NCI-H2029 treated with DMSO at 0.1 percent for 48 hours (cell line): ENCODE measurements at places on chromosomes 16 and 17.
A peak's percentile ranks its signal among the peaks of the same experiment; 100 is the strongest.

DNA sequence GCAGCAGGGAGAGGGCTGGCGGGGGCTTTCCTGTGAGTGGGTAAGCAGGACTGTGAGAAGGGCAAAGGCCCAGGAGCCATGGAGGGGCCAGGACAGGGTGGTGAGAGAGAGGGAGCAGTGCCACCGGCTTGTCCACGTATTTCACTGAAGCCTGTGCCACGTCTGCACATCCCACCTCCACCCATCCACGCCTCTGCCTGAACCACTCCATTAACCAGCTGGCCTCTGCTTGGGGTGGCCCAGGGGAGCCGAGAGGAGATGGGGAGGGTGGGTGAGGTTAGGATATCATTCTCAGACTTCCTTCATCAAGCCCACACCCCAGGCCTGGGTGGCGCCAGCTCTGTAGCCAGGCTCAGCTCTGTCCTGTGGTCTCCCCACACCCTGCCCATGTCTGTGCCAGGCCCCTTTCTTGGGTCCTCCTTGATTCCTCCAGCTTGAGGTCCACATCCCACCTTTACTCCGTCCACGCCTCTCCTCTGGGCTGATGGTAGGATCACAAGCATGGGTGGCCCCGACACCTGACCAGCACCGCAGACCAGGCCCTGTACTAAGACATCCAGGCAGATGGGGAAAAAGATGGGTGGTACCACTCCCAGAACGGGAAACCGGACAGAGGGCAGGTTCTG lies 3.2 kb upstream of the FN3K start:
- DNase-seq, result no peak

DNA sequence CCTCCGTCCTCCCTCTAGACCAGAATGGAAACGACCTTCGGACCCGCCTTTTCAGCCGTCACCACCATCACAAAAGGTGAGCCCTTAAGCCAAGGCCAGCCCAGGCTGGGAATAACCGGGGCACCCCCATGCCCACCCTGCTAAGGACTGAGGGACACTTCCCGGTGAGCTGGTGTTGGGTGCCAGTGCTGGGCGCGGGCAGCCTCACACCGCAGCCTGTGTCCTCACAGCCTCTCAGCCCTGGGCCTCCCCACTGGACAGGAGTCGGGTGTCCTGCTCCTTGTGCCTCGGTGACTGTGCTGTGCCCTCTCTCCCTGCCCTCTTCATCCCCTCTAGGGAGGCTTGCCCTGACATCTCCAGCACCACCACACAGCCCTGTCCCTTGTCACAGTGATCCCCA lies 10.3 kb downstream of the TRAF7 start:
- no peak for DNase-seq

GRCh38 chr17:42893359-42893758 lies 7.2 kb upstream of the G6PC1 start:
- DNase-seq, result no peak

- no peak for DNase-seq
Observed at GRCh38 chr16:57859331-57859730, 57.0 kb upstream of the KIFC3 start.

DNA sequence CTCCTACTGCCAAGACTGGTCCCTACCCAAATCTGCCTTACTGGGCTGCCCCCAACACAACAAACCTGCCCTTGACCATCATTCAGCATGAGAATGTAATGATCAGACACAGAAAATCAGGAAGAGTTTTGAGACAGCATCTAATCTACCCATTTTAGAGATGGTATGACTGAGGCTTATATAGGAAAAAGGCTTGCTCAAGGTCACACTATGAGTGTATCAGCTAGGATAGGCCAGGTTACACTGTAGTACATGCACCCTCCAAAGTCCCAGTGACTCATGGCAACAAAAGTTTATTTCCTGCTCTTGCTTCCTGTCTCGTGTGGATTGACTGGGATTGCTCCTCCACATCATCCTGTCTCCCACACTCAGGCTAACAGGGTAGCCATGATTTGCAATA lies 27.9 kb downstream of the NLRC5 start:
- DNase-seq, result no peak

DNA sequence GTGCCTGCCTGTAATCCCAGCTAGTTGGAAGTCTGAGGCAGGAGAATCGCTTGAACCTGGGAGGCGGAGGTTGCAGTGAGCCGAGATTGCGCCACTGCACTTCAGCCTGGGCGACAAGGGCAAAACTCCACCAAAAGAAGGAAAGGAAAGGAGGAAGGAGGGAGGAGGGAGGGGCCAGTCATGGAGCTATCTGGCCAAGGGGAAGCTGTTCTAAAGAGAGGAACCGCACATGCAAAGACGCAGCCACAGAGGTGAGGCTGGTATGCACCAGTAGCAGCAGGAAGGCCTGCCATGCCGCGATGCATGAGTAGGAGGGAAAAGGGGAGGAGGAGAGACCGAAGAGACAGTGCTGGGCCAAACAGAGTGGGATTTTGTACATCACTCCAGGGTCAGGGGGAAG lies 35.9 kb downstream of the HSBP1 start:
- no peak for DNase-seq

DNA sequence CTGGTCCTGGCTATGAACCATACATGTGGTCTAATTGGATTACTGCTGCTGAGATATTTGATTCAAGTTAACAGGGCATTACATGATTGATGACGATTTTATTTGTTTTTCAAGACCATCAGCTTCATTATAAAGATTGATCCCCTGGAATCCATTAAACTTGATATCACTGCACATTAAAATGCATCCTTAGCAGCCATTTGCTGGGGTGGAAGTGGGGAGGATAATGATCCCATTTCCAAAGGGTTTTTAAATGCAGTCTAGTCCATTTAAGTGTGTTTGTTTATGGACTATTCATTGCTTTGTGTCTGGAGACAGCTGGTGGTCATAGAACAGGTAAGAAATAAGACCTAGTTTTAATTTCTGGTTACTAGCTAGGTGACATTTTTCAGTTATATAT lies 40.9 kb downstream of the ADAMTS18 start:
- no peak for DNase-seq

DNA sequence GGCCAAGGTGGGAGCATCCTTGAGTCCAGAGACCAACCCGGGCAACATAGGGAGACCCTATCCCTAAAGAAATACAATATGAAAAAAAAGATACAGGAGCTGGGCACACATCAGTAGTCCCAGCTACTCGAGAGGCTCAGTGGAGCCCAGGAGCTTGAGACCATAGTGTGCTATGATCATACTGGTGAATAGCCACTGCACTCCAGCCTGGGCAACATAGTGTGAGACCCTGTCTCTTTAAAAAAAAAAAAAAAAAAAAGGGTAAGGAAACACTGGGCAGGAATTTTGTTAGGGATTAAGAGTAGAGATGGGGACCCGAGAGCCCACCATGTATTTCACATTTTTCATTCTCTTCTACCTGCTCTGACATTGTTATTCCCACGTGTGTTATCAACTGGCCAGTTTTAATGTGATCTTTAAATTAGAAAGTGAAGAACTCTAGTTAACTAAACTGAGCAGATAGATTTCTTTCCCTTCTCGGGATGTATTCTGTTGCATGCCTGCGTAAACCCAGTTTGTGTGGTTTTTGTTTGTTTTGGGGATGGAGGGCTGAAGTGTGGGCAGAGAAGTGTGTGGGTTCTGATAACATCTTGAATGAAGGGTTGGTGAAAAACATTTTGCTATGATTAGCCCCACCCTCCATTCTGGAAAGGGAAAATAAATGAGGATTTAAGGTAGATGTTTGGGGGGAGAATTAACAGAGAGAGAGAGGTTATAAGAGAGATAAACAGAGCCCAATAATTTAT lies 17.2 kb upstream of the SNTB2 start:
- no peak for DNase-seq

DNA sequence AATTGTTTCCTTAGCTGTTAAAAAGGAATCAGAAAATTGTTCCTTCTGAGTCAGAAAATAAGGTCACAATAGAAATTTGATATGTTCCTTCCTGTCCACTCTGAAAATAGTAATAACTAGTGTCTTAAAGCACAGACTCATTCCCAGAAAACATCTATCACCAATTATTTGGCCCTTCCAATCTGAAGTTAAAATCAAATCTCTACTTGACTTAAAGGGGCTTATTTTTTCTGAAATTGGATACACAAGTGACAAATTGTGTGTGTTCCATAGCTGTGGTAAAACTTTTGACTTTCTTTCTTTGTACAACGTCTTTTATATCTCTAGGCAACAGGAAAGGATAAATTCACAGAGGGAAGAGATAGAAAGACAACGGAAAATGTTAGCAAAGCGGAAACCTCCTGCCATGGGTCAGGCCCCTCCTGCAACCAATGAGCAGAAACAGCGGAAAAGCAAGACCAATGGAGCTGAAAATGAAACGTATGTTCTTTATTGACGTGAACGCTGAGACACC lies 54.5 kb upstream of the MRC2 start:
- no peak for DNase-seq

- DNase-seq, result no peak
Observed at GRCh38 chr17:74211141-74211911, 2.0 kb upstream of the TTYH2 start.

- no peak for DNase-seq
Observed at GRCh38 chr16:86791287-86792035, 213.1 kb downstream of the FOXL1 start.

DNA sequence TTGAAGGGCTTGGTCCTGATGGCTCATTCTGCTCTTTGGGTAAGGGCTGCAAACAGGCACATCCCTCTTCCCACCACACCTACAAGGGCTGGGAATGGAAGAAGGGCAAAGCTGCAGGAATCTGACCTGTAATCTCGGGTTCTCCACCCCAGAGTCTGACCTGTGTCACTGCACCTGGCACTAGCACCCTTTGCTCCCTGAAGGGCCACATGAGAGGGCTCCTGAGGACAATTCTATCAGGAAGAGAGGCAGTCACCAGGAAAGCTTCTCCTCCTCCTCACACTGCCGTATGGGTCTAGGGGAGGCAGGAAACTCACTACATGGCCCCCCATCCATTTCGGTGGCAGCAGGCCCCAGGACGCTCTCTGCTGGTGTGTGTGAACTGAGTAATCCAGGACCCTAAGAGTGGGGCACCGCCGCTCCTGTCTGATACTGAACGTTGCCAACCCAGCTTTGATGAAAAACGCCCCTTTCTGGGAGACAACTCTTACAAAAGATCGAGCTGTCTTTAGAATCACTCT lies 26.4 kb downstream of the TTLL6 start:
- no peak for DNase-seq

- DNase-seq, result no peak
Observed at GRCh38 chr16:49615576-49615975, 240.3 kb downstream of the ZNF423 start.

- DNase-seq, result no peak
Observed at GRCh38 chr17:49001671-49002070, 4.5 kb downstream of the IGF2BP1 start.

DNA sequence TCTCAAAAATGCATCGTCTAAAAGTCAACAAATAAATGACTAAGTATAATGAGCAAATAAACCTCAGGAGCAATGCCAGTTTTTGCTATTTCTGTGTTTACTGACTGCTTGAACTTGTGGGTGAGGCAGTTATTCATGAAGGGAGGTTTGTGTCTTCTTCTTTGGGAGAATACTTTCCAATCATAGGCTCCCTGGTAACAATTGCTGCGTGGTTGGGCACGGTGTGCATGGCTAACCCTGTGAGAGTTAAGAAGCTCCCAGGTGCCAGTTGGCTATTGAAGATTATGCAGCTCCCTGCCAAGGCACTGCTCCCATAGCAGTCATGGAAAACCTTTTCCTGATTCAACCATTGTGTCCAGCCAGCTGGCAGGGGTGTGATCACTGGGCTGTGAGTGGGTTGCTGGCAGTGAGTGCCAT lies 775.9 kb upstream of the GOT2 start:
- no peak for DNase-seq

GRCh38 chr16:23185656-23186055 lies 3.1 kb downstream of the SCNN1G start:
- DNase-seq, result no peak

GRCh38 chr16:58018803-58019202 lies 6.8 kb upstream of the MMP15 start:
- no peak for DNase-seq

GRCh38 chr16:51815523-51815922 lies 664.5 kb upstream of the SALL1 start:
- DNase-seq, result no peak

- DNase-seq, result no peak
Observed at GRCh38 chr17:29115435-29115834, 64.8 kb downstream of the MYO18A start.

DNA sequence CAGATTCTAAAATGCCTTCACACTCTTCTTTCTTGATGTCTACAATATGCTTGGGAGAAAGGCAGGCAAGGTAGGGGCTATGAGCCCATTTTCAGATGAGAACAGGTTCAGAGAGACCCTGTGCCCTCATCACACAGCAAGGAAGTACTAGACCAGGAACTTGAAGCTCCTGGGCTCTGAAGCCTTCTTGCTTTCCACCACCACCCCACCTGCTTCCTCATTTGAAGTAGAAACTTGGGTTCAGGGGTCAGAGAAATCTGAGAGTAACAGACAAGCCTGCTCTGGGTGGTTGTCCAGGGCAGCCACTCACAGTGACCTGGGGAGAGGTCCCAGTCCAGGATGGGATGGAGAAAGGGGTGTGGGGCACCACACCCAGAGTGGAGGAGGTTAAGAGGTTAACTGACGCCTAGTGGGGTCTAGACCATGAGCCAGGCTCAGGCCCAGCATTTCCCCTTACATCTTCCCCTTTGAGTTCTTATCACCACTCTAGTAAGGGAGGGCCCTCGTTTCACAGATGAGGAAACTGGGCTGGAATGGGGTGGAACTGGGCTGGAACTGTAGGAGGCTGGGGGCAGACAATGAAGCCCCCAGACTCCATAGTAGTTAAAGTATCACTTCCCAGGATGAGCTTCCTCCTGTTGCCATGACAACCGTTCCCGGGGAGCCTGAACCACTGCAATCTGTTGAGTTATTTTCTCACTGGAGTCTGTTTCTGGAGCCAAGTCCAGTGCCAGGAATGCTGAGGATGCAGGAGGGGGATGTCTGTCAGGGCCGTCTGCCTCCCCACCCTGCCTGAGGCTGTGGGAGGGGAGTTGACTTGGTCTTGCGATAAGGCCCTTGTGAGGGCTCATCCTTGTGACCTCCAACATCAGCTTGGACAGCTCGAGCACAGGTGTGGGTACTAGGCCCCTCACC lies 16.2 kb upstream of the PHF12 start:
- DNase-seq, result no peak

GRCh38 chr16:4660454-4661007 lies 32.8 kb upstream of the NUDT16L1 start:
- peak; percentile 31 for DNase-seq

- no peak for DNase-seq
Observed at GRCh38 chr17:74604761-74605160, 12.7 kb upstream of the CD300LD start.

GRCh38 chr17:164303-165235 lies 16.9 kb downstream of the DOC2B start:
- no peak for DNase-seq

DNA sequence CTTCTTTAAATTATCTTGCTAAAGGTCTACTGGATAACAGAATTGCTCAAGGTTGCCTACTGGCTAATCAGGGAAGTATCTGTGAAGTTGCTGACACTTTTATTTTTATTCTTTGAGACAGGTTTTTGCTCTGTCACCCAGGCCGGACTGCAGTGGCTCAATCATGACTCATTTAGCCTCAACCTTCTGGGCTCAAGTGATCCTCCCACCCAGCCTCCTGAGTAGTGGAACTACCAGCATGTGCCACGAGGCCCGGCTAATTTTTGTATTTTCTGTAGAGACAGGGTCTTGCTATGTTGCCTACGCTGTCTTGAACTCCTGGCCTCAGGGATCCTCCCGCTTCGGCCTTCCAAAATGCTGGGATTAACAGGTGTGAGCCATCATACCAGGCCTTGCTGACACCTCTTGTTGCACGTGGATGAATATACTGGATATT lies 43.1 kb downstream of the GLG1 start:
- DNase-seq, result no peak
